ENCODE measurements at places on chromosomes 3 and 15.

GRCh38 chr3:153354641-153355040 is 192.6 kb downstream of the RAP2B start:
- no peak for DNase-seq

GRCh38 chr15:88035381-88035780 is 221.2 kb downstream of the NTRK3 start:
- no peak for DNase-seq

GRCh38 chr15:25054943-25055342 is 100.2 kb downstream of the SNRPN start:
- DNase-seq: no peak

DNA sequence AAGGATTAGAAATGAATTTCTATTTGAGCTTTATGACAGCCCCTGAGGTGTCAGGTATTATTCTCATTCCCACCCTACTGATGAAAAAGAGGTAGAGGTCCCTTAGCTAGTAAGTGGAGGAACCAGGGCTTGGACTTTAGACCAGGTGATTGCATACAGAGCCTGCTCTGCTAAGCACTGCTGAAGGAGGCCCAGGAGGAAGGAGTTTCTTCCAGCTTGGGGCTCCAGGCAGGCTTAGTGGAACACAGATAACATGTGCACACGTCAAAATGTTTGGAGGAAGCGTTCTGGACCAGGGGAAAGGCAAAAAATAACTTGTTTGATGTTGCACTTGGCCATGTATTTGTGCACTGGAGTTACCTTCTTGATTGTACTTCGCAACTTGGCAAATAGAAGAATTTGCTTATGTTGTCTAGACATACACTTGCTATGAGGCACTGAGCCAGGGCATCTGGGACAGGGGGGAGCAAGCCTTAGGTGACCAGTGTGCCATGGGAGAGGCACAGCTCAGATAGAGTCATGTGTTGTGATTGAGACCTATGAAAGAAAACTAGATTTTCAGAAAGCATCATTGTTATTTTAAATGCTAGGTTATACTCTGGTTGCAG is 22.4 kb downstream of the IFT122 start:
- DNase-seq: no peak

- DNase-seq: no peak
Measured at GRCh38 chr3:71542521-71543370, 40.8 kb downstream of the FOXP1 start.

- DNase-seq: no peak
Measured at GRCh38 chr3:150775001-150775599, 12.1 kb upstream of the SIAH2 start.

Data from stimulated activated CD8-positive, alpha-beta memory T cell treated with anti-CD3 and anti-CD28 coated beads, Interleukin-4, amount 100 ng/mL, for 1 hour (primary cell).